ENCODE measurements at places on chromosomes 2 and 18. TPM values are rescaled to one million over a fixed set of nuclear protein-coding genes. Genes with fewer than 3 reads are reported as not detected.

- no peaks in the 10 kb centered on the region for H3K36me3 ChIP-seq
- no peak overlapping the region for H3K4me3 ChIP-seq
- H3K27ac ChIP-seq: no peak overlapping the region
- peak; percentile 45 for DNase-seq
- peaks cover 18% of the 10 kb centered on the region for H3K4me1 ChIP-seq
Measured at GRCh38 chr2:29920130-29920577, 1.2 kb downstream of the ALK start.

LIPG gene
- 13.0 TPM for polyA plus RNA-seq

DNA sequence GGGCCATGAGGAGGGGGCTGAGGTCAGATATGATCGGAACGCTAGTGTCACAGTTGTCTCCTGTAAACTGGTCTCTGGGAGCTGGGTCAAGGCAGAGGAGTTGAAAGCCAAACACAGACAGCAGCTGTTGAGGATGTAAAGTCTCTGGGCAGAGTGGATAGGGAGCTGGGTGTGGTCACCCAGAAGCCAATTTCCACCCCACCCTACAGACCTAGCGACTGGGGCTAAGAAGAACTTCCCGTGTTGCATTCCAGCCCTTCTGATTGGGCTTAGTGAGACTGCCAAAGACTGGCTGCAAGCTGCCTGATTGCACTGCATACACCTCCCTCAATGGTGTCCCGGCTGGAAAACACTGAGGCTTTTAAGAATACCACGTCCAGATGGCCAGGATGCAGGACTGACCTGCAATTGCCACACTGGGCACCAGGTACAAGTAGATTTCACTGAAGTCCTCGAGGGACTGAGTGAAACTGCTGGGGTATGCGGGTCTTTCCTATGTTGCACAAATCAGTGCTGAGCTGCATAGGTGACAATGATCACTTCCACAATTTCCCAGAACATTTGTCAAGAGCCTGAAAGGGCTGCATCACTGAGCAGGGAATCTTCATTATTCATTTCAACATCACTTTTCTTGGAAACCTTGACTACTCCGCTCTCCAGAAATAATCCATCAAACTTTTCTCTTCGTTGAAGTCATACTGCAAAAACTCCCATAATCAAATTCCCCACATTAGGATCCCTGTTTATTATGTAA is 43.1 kb upstream of the EML4 start:
- no peaks in the 10 kb centered on the region for H3K36me3 ChIP-seq
- H3K4me3 ChIP-seq: no peak overlapping the region
- H3K27ac ChIP-seq: peak overlapping the region; percentile 45
- H3K27me3 ChIP-seq: peaks cover 6% of the 10 kb centered on the region

DNA sequence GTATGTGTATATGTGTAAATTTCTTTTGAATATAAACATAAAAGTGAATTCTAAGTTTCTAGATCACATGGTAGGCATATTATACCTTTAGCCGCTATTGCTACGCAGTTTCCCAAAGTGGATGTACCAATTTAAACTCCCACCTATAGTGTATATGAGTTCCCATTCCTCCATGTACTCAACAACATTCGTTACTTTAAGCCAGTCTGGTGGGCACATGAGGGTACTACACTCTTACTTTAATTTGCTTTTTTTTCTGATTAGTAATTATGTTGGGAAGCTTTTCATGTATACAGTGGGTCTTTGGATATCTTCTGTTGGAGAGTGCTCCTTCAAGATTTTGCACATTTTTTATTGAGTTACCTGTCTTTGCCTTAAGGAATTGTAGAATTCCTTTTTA is 683.8 kb downstream of the ERBB4 start:
- H3K4me3 ChIP-seq: no peak overlapping the region
- no peaks in the 10 kb centered on the region for H3K4me1 ChIP-seq
- DNase-seq: no peak
- H3K36me3 ChIP-seq: no peaks in the 10 kb centered on the region
- H3K27me3 ChIP-seq: no peaks in the 10 kb centered on the region

AFF3 gene
- 22.2 TPM for polyA plus RNA-seq

TTR gene
- 2.0 TPM for polyA plus RNA-seq

DNA sequence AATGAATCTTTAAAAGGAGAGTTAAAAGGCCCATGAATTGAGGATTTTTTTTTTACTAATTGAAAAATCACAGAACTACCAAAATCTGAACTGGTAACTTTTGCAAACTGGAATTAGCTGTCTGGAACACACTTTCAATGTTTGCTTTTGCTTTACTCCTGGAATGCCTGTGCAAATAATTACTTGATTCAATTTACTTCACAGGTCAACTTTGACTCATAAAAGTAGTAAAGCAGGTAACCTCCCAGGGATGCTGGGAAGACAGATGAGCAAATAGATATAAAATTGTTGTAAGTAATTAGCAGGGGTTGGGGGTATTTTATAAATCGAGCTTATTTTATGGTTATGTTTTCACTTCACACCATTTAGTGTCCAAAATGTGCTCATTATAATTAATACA is 398.3 kb upstream of the HNRNPA3 start:
- no peaks in the 10 kb centered on the region for H3K27me3 ChIP-seq
- H3K4me3 ChIP-seq: no peak overlapping the region
- H3K4me1 ChIP-seq: no peaks in the 10 kb centered on the region
- H3K36me3 ChIP-seq: no peaks in the 10 kb centered on the region
- DNase-seq: no peak

DNA sequence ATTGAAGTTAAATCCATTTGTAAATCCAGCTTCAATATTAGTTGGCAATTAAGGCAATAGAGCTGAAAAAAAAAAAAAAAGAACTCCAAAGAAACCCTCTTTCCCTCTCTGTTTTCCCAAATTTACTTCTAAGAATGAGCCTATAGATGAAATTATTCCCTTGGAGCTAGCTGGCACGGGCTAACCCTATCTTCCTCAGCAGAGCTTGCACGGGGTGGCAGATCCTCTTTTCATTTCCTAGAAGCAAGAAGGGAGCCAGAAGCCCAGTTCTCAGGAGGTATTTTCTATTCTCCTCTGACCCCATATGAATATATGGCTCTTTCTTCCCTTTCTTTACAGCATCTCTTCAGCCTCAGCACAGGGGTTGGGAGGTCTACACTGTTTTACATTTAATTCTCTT is 426.0 kb downstream of the TGIF1 start:
- peaks cover 35% of the 10 kb centered on the region for H3K4me1 ChIP-seq
- no peak overlapping the region for H3K4me3 ChIP-seq
- H3K27ac ChIP-seq: no peak overlapping the region
- DNase-seq: no peak

DNA sequence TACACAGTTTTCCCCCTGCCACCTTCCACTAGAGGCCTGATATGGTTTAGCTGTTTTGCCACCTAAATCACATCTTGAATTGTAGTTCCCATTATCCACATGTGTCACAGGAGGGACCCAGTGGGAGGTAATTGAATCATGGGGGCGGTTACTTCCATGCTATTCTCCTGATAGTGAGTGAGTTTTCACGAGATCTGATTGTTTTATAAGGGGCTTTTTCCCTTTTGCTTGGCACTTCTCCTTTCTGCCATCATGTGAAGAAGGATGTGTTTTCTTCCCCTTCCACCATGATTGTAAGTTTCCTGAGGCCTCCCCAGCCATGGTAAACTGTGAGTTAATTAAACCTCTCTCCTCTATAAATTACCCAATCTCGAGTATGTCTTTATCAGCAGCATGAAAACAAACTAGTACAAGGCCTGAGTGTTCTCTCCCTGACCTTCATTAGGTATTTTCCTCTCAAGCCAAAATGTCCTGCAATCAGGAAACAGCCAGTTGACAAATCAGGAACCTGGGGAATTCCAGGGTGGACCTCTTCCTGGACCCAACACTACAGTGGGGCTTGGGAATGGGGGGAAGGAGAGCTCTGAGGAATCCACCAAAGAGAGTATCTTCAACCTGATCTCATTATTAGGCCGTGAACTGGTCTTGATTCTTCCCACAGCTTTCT is 129.9 kb downstream of the TXNL1 start:
- H3K27ac ChIP-seq: no peak overlapping the region
- DNase-seq: no peak
- no peaks in the 10 kb centered on the region for H3K36me3 ChIP-seq
- H3K4me1 ChIP-seq: no peaks in the 10 kb centered on the region
- no peaks in the 10 kb centered on the region for H3K27me3 ChIP-seq

DNA sequence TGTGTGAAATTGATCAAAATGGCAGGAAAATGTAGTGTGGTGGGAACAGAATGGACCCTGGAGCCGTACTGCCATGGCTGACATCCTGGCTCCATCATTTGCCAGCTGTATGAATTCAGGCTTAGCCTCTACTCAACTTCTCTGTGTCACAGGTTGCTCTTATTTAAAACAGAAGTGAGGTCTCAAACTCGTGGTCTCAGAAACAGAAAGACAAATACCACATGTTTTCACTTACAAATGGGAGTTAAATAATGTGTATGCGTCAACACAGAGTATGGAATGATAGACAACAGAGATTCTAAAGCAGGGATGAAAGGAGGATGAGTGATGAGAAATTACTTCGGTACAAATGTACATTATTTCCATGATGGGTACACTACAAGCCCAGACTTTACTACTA is 227.4 kb downstream of the DCC start:
- DNase-seq: no peak
- H3K27ac ChIP-seq: no peak overlapping the region
- H3K27me3 ChIP-seq: no peaks in the 10 kb centered on the region
- H3K4me3 ChIP-seq: no peak overlapping the region

- H3K4me1 ChIP-seq: no peaks in the 10 kb centered on the region
- no peaks in the 10 kb centered on the region for H3K36me3 ChIP-seq
- H3K4me3 ChIP-seq: no peak overlapping the region
- H3K27me3 ChIP-seq: no peaks in the 10 kb centered on the region
- no peak for DNase-seq
Measured at GRCh38 chr18:65322895-65323294, 427.9 kb upstream of the CDH7 start.

DNA sequence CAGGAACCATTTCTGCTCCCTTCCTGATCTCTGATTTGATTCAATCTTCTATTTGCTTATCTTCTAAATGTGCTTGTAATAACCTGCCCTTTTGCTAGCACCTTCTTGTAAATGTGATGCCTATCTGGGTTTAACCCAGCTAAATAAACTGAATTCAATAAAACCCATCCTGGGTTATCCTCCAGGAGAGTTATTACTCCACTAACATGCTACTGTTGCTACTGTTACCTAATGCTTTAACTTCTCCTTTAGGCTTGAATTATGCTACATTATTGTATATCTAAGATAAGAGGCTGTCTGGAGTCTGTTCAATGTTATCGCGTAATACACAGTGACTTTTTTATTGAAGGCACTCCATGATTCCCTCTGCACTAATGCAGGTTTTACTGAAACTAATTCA is 206.5 kb upstream of the CTAGE1 start:
- H3K27ac ChIP-seq: no peak overlapping the region
- no peak for DNase-seq
- H3K4me1 ChIP-seq: no peaks in the 10 kb centered on the region
- H3K4me3 ChIP-seq: no peak overlapping the region

DNA sequence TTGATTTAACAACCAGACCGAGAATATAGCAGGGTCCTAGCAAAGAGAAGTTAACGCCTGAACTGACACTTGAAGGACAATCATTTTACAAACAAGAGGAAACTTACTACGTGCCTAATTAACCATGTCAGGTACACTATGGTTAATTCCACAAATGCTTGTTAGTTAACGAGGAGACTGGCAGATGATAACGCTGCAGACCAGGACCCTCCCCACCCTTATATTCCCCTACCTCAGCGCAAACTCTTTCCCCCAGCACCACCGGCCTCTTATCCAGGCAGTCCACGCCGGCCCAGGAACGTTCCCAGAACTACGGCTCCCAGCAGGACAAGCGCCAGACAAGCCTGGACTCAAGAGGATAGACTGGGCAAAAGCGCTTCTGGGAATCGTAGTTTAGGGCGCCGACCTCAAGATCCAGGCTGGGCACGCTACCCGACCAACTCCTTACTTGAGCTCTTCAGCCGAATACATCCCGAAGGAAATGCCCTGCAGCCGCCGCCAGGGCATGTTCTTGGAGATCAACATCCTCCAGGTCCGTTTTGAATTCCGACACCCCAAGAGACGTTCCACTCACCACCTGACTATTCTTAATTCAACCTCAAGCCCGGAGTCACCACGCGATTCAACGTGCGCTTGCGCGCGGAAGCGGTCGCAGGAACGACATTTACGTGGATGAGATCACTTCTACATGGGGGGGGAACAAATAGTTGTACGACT is at the start of gene POLR1A:
Gene POLR1A, minus strand, starts transcription at position 635 of the 717 bp plus-strand sequence. Its CDS starts 110 bp downstream, at position 525.
- peak within 1 kb of the TSS; percentile 96 for H3K4me3 ChIP-seq
- H3K27me3 ChIP-seq: no peaks in the 10 kb centered on the region
- peak within 1 kb of the TSS; percentile 82 for H3K27ac ChIP-seq
- H3K36me3 ChIP-seq: peaks cover 40% of the 10 kb centered on the region
- DNase-seq: peak; percentile 98

DNA sequence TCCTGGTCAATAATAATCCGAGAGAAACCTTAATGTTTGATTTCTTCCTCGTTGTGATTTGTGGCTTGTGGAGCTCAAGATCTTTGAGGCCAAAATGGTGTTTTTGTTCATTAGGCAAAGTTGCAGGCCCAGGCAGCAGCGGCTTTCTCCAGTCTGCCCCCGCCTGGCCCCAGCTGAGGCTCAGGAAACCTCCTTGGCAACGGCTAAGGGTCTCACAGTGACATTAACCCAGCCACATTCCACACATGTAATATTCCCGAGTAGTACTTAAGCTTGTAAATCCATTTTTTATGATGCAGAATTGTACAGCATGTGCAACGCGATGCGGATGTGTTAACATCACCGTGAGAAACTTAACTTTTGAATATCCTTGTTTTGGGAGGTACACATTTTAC is 200.1 kb downstream of the BCL11A start:
- no peak overlapping the region for H3K4me3 ChIP-seq
- no peaks in the 10 kb centered on the region for H3K27me3 ChIP-seq
- H3K36me3 ChIP-seq: no peaks in the 10 kb centered on the region
- no peak for DNase-seq

Measured in left lung (tissue), 14 donors.